ENCODE measurements at places on chromosomes 6 and 20. TPM values are rescaled to one million over a fixed set of nuclear protein-coding genes. Genes with fewer than 3 reads are reported as not detected.

SYNDIG1 gene
- total RNA-seq: not detected

TREML2 gene
- total RNA-seq: not detected

BACH2 gene
- 9.8 TPM for total RNA-seq

ULBP2 gene
- total RNA-seq: 0.39 TPM

PSMB8 gene
- total RNA-seq: 32.8 TPM

DDRGK1 gene
- 70.7 TPM for total RNA-seq

DNA sequence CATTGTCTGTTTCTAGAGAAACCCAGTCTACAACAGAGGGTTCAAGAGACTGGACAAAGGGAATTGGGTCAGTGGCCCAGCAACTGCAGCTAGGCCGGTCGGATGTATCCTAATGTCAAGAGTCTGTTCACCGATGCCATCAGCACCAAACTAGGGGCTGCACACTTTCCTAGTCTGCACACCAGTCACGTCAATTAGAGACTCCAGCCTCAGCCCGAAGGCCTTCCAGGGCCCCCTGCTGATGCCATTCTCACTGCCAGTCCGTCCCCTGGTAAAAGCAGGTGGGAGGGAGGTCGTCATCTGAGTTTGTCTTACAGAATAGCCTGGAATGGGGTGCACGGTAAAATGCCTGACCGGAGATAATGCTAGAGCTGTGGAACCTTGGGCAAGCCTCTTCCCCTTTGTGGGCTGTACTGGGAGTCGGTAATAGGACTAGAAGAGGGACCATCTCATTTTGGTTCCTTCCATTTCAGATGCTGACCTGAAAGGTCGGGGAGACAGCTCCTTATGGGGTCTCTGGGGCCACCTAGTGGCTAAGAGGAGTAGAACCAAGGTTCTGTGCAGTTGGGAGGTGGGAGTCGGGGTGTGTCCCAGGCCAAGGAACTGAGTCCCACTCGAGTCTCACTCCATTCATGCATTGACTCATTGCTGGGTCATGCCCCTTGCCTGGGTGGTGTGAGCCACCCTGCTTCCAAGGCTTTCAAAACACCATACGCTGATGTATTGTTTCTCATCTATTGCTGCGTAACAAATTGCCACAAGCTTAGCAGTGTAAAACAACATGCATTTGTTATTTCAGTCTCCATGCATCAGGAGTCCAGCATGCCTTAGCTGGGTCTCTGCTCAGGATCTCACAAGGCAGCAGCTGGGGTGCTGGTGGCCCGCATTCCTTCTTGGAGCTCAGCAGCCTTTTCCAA lies 5.1 kb downstream of the SOX12 start:
- H3K27ac ChIP-seq: peak overlapping the region; percentile 97
- no peak overlapping the region for H3K4me3 ChIP-seq
- no peaks in the 10 kb centered on the region for H3K27me3 ChIP-seq

DNA sequence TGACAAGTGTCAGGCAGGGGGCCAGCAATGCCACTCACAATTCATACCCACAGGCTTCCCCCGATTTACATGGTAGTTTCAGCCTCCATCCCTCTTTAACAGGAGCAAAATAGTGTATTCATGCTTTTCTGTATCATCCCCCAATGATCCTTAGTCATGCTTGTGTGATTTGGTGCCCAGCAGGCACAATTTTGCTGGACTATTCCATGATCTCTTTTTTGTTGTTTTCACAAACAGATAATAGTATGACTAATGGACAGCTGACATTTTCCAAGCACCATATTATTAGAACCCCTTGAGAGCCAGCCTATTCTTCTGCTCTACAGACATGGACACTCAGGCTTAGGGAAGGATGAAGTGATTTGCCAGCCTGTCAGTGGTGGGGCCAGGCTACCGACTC lies 128.2 kb upstream of the RIPOR2 start:
- DNase-seq: no peak
- H3K4me3 ChIP-seq: no peak overlapping the region
- H3K27me3 ChIP-seq: no peaks in the 10 kb centered on the region
- H3K4me1 ChIP-seq: no peaks in the 10 kb centered on the region
- no peak overlapping the region for H3K27ac ChIP-seq

DNA sequence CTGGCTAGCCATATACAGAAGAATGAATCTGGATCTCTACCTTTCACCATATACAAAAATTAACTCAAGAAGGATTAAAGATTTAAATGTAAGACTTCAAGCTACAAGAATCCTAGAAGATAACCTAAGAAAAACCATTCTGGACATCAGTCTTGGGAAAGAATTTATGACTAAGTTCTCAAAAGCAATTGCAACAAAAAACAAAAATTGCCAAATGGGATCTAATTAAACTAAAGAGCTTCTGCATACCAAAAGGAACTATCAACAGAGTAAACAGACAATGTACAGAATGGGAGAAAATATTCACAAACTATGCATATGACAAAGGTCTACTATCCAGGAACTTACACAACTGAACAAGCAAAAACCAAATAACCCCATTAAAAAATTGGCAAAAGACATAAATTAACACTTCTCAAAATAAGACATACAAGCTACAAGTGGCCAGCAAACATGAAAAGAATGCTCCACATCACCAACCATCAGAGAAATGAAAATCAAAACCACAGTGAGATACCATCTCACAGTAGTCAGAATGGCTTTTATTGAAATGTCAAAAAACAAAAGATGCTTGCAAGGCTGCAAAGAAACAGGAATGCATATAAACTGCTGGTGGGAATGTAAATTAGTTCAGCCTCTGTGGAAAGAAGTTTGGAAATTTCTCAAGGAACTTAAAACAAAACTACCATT lies 66.8 kb upstream of the RSPO3 start:
- no peaks in the 10 kb centered on the region for H3K27me3 ChIP-seq
- no peak overlapping the region for H3K4me3 ChIP-seq
- H3K27ac ChIP-seq: no peak overlapping the region
- H3K36me3 ChIP-seq: no peaks in the 10 kb centered on the region
- no peak for DNase-seq

- H3K4me3 ChIP-seq: no peak overlapping the region
- no peaks in the 10 kb centered on the region for H3K36me3 ChIP-seq
- peaks cover 81% of the 10 kb centered on the region for H3K4me1 ChIP-seq
- H3K27ac ChIP-seq: no peak overlapping the region
- no peaks in the 10 kb centered on the region for H3K27me3 ChIP-seq
These were observed 106.5 kb downstream of the ARID1B start for GRCh38 chr6:156883497-156884252.

DNA sequence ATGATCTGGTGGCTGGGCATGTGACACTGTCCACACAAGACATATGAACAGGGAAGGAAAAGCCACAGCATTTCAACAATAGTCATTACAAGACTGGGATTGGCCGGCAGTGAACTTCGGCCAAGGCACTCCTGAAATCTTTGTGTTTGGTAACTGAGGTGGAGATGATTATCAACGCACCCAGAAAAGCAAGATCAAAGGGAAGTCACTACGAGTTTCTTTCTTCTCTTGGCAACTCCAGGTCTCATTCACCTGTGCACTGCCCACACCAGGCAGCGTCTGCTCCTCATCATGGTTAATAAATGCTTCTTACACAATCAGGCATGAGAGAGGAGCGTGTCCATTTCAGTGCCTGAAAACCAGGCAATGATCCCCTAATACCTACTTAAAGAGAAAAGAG lies 20.5 kb upstream of the FOXC1 start:
- DNase-seq: no peak
- H3K27ac ChIP-seq: no peak overlapping the region
- H3K4me3 ChIP-seq: no peak overlapping the region
- H3K27me3 ChIP-seq: no peaks in the 10 kb centered on the region
- H3K4me1 ChIP-seq: no peaks in the 10 kb centered on the region
- H3K36me3 ChIP-seq: no peaks in the 10 kb centered on the region

GRCh38 chr20:13042458-13042794 lies 33.7 kb downstream of the SPTLC3 start:
- H3K4me1 ChIP-seq: no peaks in the 10 kb centered on the region
- H3K4me3 ChIP-seq: no peak overlapping the region
- no peak overlapping the region for H3K27ac ChIP-seq
- no peak for DNase-seq
- H3K36me3 ChIP-seq: no peaks in the 10 kb centered on the region

DNA sequence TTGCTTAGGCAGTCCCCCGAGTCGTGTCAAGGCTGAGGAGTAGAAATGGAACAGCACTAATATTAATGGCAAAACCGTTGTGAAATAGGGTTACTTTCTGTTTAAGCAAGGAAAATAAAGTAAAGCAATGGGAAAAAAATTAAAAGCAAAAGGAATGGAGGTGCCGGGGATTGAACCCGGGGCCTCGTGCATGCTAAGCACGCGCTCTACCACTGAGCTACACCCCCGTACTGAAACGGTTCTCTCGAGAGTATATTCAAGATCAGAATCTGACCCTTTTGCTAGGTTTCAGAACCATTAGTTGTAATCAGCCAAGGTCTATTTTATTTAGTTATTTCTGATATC lies 85.5 kb downstream of the TRIM27 start:
- H3K27ac ChIP-seq: peak overlapping the region; percentile 77
- peak; percentile 93 for DNase-seq
- H3K27me3 ChIP-seq: no peaks in the 10 kb centered on the region
- H3K4me1 ChIP-seq: peaks cover 19% of the 10 kb centered on the region
- H3K4me3 ChIP-seq: peak overlapping the region; percentile 77

- H3K36me3 ChIP-seq: no peaks in the 10 kb centered on the region
- H3K27me3 ChIP-seq: no peaks in the 10 kb centered on the region
- DNase-seq: no peak
- peaks cover 17% of the 10 kb centered on the region for H3K4me1 ChIP-seq
- no peak overlapping the region for H3K27ac ChIP-seq
These were observed 11.4 kb upstream of the FAM50B start for GRCh38 chr6:3837781-3838180.

DNA sequence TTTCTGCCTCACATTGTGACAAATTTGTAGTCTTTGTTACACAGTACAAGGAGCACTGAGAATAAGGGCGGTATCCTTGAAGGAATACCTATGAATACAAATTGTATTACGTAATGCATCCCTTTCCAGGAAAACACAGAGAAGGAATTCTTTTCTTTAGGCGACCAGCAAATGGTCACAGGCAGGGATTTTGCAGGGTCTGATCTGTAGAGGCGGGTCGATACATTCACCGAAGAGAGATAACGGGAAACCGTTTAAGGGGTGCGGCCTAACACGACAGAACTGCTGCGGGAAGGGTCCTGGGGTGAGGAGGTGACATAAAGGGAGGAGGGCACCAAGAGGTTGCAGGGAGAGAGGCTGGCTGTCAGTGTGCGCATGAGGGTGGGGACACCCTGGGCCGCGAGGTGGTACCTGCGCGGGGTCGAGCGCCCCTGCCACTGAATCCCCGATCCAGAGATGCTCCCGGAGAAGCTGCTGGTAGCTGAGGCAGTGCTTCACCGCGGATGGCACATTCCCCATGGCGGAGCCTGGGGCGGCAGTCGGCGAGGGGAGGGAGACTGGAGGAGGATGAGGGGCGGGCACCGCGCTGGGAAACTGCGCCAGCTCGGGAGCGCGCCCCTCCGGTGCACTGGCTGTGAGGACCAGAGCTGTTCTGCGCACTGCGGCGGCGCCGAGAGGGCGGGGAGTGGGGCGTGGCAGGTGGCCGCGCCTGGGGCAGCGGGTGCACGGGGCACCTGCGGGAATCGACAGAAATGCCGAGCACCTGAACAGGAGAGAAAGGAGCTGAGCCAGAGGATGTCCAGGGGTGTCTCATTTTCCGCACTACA lies at the start of gene HMGCLL1:
Gene HMGCLL1, minus strand, starts transcription at position 656 of the 827 bp plus-strand sequence. Its CDS starts 137 bp downstream, at position 519.
- H3K4me1 ChIP-seq: peaks cover 3% of the 10 kb centered on the region
- no peak within 1 kb of the TSS for H3K27ac ChIP-seq
- no peak for DNase-seq
- no peaks in the 10 kb centered on the region for H3K36me3 ChIP-seq
- peak within 1 kb of the TSS; percentile 53 for H3K4me3 ChIP-seq

GRCh38 chr20:37337208-37337991 lies 8.5 kb upstream of the SRC start:
- no peaks in the 10 kb centered on the region for H3K27me3 ChIP-seq
- no peaks in the 10 kb centered on the region for H3K36me3 ChIP-seq
- peaks cover 15% of the 10 kb centered on the region for H3K4me1 ChIP-seq
- no peak overlapping the region for H3K27ac ChIP-seq
- no peak for DNase-seq
- H3K4me3 ChIP-seq: no peak overlapping the region

- no peaks in the 10 kb centered on the region for H3K36me3 ChIP-seq
- H3K27ac ChIP-seq: no peak overlapping the region
- no peak for DNase-seq
- H3K4me3 ChIP-seq: no peak overlapping the region
- H3K4me1 ChIP-seq: peaks cover 13% of the 10 kb centered on the region
- no peaks in the 10 kb centered on the region for H3K27me3 ChIP-seq
These were observed 19.0 kb downstream of the LRRC1 start for GRCh38 chr6:53813801-53814200.

DNA sequence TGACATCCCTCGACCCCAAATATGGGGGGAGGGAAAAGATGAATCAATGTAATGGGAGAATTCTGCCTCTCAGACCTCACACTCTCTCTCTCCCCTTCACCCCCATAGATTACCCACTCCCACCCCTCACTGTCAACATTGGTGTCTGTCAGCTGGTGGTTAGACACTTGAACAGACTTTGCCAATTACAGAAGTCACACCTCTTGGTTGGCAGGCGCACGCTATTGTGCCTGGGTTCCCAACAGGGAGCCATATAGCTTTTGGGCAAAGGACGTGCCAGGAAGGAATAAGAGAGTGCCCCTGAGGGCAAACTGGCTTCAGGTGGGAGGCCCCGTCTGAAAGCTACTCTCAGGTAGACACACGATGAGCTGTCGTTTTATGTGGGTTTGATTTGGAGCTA lies 54.1 kb upstream of the FYN start:
- no peaks in the 10 kb centered on the region for H3K27me3 ChIP-seq
- H3K4me1 ChIP-seq: no peaks in the 10 kb centered on the region
- H3K4me3 ChIP-seq: no peak overlapping the region

GRCh38 chr6:431504-431903 lies 40.0 kb downstream of the IRF4 start:
- no peaks in the 10 kb centered on the region for H3K4me1 ChIP-seq
- no peaks in the 10 kb centered on the region for H3K27me3 ChIP-seq
- H3K4me3 ChIP-seq: no peak overlapping the region
- DNase-seq: no peak
- no peaks in the 10 kb centered on the region for H3K36me3 ChIP-seq
- no peak overlapping the region for H3K27ac ChIP-seq

All from esophagus muscularis mucosa (tissue), 4 donors.